ENCODE measurements at places on chromosomes 4 and X.

DNA sequence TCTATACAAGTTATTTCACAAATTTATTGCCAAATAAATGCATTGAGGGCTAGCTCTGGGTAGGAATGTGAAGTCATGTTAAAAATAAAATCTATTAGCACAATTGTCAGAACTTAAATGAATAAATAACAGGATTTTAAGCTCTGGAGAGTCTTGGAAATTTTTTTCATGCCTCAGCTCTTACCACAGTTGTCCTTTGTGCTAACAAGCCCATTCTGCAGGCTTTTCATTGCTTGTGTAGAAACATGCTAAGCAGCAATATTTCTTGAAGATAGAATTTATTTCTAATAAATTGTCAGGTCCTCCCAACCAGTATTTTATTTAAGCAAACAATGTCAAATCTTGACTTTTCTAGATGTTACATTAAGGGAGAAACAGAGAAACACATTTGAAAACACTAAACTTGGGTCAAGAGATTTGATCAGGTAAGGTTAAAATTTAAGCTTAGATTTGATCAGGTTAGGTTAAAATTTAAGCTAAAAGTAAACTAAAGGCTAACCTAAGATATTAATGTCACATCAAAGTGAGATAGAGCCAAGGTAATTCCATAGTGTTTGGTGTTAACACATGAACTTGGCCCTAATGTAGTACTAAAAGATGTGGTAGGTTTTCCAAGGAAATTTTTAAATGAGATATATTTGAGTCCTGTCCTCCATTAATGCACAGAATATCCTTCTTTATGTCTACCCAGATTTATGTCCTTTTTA is 179.1 kb upstream of the IL1RAPL1 start:
- DNase-seq = no peak

GRCh38 chr4:24569662-24570061 is 14.7 kb downstream of the DHX15 start:
- no peak for DNase-seq

GRCh38 chrX:12480956-12481355 is 310.3 kb upstream of the PRPS2 start:
- DNase-seq = no peak

- peak; percentile 39 for DNase-seq
These were observed 47.9 kb downstream of the COX18 start for GRCh38 chr4:73021634-73022033.

DNA sequence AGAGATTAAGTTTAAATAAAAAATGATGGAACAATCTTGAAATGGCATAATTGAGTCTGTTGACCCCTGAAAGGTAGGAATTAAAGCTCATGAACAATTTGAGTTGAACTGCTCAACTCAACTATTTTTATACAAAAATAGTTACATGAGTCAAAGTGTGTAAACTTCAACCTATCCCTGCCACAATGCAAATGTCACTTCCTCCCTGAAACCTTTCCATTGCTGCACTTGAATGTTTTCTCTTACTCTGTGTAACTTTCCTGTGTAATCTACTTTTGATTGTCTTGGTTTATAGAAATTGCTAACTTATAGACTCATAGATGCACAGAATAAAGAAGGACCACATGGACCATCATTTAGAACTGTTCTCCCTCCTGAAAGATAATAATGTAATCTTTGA is 218.5 kb downstream of the GBA3 start:
- DNase-seq = no peak

DNA sequence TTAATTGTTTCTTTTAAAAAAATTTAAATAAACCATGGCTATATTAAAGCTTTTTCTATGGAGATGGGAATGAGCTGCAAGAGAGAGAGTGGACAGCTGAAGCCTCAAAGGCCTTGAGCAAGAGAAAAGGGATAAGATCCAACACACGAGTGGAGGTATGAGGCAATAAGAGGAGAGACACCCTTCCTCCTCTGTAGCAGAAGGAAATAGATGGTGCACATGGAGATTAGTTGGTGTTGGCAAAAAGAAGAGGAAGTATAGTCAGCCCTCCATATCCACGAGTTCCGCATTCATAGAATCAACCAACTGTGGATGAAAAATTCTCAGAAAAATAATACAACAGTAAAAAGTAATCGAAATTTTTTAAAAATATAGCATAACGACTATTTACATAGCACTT is 3.2 kb downstream of the CXorf38 start:
- DNase-seq = no peak

All from NCI-H1694 treated with DMSO at 0.1 percent for 48 hours (cell line).